ENCODE measurements at places on chromosomes 2 and 18.

- no peak for DNase-seq
Measured at GRCh38 chr2:230935130-230935430, 10.0 kb upstream of the GPR55 start.

DNA sequence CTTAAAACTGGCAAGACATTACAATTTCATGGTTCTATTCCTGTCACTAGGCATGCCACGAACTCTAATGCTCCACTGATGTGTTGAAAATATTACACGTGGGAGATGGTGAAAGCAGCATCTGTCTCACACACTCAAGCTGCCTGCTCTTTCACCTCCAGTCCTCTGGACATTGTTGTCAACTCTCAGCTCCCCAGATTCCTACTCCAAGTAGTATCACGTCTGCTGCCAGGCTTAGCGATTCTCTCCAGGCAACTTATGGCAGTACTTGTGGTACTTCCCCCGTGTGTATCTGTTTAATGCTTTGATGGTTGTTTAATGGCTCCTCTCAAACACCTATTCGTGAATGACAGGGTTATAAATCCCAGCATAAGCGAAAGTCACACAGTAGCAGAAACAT is 103.8 kb downstream of the TMEFF2 start:
- peak; percentile 5 for DNase-seq

DNA sequence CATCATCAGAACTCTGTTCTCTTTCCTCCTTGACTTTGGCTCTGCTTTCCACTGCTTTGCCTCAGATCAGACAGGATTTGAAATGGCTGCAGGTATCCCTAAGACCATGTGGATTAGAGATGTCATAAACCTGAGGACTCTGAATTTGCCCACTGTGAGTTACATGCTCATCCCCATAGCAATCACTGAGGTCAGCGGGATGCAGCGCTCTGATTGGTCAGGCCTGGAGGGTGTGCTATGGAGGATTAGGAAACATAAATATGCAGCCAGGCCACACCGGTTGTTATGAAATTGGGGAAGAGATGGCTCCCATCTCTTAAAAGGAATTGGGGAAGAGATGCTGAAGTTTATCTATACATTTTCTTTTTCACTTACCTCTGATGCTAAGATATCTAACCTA is 73.7 kb upstream of the DNAJC10 start:
- peak; percentile 60 for DNase-seq

- no peak for DNase-seq
Measured at GRCh38 chr2:168775837-168776236, 26.6 kb upstream of the NOSTRIN start.

- no peak for DNase-seq
Measured at GRCh38 chr18:47981830-47982229, 51.4 kb upstream of the SMAD2 start.

DNA sequence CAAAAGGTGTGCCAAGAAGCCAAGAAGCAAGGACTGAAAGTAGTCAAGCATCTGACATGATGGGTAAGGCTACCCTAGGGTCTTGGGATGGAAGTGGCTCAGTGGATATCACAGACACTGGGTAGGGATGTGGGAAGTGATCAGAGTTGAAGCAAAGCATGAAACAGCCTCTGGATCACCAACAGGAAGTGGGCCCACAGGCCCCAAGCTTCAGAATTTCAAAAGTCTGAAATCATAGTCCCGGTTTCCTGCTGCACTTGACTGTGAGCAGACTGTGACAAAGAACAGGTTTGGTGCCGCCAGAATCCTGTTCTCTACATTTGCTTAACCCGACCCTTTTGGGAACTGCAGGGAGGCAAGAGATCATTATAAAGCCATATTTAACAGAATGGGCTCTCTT is 57.4 kb downstream of the SP100 start:
- peak; percentile 3 for DNase-seq

GRCh38 chr2:42077343-42077742 is 29.5 kb downstream of the PKDCC start:
- DNase-seq: no peak

- DNase-seq: no peak
Measured at GRCh38 chr18:63325086-63325686, 5.6 kb upstream of the BCL2 start.

- no peak for DNase-seq
Measured at GRCh38 chr2:150769421-150769820, 282.0 kb upstream of the RND3 start.

DNA sequence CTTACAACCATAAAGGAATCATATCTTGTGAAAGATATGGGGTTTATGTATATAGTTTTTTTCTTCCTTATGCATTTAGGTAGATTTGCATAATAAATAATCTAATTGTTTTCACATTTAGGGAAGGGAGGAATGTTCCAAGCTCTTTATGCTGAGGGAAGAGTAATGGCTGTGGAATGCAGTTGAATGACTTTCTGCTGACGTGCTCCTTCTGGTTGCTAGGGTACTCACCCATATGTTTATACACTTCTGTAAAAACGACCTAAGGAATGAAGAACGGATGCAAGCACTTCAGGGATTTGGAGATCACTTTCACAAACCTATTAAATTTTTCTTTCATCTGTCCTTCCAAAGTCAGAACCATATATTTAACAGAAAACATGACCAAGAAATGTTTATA is 29.2 kb upstream of the PPP4R1 start:
- DNase-seq: peak; percentile 98

- DNase-seq: no peak
Measured at GRCh38 chr2:207531032-207531952, 1.5 kb downstream of the CREB1 start.

GRCh38 chr2:215968499-215968898 is 44.9 kb downstream of the MREG start:
- no peak for DNase-seq

GRCh38 chr2:143428700-143429099 is 299.5 kb downstream of the ARHGAP15 start:
- peak; percentile 41 for DNase-seq

DNA sequence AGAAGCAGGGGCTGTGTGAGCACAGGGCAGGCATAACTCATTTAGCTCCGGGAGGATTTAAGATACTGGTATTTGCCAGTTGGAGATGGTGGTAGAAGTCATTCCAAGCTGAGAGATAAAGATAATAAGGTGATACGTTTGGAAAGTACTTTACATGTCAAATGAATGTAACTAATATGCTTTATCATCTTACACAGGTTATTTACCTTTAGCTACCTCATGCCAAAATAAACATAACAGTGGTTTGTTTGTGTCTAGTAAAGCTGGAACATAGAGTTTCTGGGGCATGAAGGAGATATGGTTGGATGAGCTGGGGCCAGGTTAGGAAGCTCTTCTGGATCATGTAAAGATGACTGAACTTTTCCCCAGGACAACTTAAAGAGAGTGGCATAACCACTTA is 126.9 kb upstream of the PIK3C3 start:
- DNase-seq: no peak

GRCh38 chr2:230181195-230181594 is 38.6 kb downstream of the SP110 start:
- no peak for DNase-seq

GRCh38 chr2:44974064-44974715 is 32.7 kb downstream of the SIX3 start:
- DNase-seq: peak; percentile 55

GRCh38 chr2:6913415-6914157 is 3.6 kb upstream of the RNF144A start:
- DNase-seq: no peak

DNA sequence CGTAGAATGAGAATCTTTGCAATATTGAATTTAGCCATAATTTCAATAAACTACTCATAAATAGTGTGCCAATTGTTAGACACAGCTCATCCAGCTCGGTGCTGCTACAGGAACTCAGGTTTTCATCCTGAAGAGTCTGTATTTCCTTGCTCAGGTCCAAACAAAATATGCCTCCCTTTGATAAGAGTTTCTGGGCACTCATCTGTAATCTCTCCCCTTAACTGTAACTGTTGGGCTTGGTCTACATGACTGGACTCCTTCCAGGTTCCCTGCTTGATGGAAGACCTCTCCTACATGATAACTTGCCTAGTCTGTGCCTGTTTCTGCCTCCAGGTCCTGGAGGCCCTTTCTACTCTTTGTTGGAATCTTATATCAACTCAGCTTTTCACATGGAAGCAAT is 57.9 kb downstream of the GCA start:
- DNase-seq: no peak

DNA sequence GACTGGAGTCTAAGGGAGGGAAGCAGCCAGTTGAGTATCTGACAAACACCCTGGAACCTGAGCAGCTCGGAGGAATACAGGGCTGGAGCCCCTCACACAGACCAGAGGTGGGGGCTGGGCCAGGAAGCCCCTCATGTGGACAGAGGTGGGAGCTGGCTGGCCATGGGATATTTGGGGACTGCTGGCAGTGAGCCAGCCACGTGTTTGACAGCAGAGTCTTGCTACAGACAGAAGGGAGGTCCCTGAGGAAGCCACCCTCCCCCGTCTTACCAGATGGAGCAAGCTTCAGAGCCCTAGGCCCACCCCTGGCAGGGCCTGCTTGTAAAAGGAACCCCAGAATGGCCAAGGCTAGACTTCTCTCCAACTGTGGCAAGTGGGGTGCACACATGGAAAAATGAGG is 3.6 kb upstream of the MTERF4 start:
- no peak for DNase-seq

GRCh38 chr2:118014492-118014824 is 588 bp upstream of the CCDC93 start:
- no peak for DNase-seq

GRCh38 chr18:69708844-69709243 is 238.8 kb downstream of the CD226 start:
- DNase-seq: no peak

- DNase-seq: no peak
Measured at GRCh38 chr2:36409935-36410334, 54.4 kb downstream of the CRIM1 start.
